Breast epithelium (tissue), 4 donors: ENCODE measurements at places on chromosomes 1 and 21. TPM values are rescaled to one million over a fixed set of nuclear protein-coding genes. Genes with fewer than 3 reads are reported as not detected.

Gene KIAA1614
- total RNA-seq = 4.3 TPM

Gene INTS7
- 6.6 TPM for total RNA-seq

GRCh38 chr1:20763417-20763816, 23.7 kb downstream of the HP1BP3 start:
- DNase-seq = no peak

DNA sequence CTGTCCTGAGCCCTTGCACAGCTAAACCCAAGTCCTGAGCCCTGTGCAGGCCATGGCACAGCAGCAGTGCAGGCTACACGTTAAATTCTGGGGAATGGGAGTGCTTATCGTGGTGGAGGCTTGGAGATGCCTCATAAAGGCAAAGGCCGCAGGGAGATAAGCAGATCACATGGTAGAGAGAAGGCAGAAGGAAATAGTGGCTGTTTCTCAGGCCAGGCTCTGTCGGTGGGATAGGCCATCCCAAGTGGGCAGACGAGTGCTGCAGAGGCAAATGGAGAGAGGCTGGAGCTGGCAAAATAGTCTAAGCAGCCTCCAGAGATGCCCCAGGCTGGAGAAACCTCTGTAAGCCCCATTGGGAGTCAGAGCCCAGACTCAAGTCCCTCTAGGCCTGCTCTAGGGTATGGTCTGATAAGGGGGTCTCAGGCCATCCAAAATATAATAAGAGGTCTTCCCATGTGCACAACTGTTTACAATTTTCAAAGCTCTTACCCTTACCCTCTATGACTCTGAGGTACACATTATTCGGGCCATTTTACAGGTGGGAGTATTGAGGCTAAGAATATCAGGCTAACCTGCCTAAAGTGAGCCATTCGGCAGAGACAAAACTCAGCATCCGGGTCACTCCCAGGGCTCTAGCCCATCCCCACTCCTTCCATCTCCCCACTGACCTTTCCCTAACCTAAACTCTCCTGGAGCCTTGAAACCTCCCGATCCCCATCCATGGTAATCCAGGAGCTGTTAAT, 79.6 kb downstream of the NKAIN1 start:
- no peak for DNase-seq

GRCh38 chr1:248045209-248045608, 1.4 kb upstream of the OR2L3 start:
- no peak for DNase-seq

DNA sequence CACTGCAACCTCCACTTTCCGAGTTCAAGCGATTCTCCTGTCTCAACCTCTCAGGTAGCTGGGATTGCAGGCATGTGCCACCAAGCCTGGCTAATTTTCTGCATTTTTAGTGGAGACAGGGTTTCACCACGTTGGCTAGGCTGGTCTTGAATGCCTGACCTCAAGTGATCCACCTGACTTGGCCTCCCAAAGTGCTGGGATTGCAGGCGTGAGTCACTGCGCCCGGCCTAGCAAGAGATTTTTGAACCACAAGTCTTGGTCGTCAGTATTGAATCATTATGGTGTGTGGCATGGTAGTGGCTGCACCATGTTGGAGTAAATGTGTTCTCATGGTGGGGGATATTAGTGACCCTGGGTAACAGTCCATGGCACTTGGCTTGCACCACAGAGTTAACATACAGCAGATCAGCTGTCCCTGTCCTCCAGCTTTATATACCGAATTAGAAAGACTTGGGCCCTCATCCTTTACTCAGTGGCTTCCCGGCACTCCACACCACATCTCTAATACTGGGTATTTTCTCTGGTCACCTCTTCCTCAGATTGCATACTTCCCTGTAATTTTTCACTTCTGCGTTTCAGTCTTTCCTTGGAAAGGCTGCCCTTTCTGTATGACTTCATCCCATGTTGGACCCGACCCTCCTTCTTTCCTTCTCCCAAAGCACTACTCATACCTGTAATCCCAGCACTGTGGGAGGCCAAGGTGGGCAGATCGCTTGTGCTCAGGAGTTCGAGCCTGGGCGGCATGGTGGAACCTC, 25.1 kb downstream of the AK4 start:
- DNase-seq = no peak

Gene LPAR3
- not detected for total RNA-seq

Gene GUCA2A
- 8.8 TPM for total RNA-seq

DNA sequence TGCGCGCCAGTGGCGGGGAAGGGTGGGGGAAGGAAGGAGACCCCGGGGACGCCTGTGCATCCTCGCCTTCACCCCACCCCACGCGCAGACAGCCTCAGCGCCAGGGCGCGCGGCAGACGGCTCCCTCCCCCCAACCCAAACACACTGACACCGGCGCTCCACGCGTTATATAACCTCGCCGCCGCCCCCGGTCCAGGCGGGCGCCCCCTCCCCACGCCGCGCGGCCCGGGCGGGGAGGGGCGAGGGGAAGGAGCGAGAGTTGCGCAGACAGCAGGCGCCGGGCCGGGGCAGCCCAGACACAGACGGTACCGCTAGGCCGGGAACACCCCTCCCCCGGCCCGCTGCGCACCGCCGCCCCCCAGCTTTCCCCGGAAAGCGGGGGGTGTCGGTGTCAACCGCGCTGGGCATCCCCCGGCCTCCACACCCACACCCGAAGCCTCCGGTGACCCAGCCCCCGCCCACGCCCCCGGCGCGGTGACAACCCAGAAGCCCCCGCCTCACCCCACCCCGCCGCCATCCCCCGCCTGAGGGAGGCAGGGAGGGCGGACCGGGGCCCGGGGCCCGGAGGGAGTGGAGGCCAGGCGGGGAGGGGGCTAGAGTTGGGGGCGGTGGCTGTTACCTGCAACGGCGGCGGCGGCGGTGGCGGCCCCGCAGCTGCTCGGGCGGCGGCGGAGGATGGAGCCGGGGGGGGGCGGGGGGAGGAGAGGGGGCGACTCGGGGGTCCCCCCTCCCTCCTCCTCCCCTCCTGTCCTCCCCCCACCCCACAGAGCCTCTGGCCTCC, 432 bp downstream of the AKT3 start:
- no peak for DNase-seq

- DNase-seq = no peak
Measured at GRCh38 chr21:20789729-20790500, 208.3 kb upstream of the NCAM2 start.

GRCh38 chr1:94096797-94097549, 24.0 kb downstream of the ABCA4 start:
- DNase-seq = no peak

- DNase-seq = peak; percentile 30
Measured at GRCh38 chr1:214216779-214217178, 64.2 kb upstream of the SMYD2 start.

DNA sequence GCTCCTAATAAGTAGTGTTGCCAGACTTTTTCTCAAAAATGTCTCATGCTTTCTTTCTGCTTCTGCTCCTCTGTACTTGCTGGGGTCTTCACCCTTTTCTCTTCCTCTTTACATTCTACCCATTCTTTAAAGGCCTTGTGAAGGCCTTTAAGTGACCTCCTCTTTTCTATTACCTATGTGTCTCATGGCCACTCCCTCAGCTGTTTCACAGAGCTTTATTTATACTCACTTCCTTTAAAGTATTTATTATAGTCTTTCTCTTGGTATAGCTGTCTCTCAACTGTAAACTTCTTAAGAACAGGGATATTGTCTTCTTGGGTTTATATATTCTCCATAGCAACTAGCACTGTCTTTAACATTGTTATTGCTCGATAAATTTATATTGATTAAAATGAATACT, 792 bp downstream of the GOLPH3L start:
- no peak for DNase-seq

DNA sequence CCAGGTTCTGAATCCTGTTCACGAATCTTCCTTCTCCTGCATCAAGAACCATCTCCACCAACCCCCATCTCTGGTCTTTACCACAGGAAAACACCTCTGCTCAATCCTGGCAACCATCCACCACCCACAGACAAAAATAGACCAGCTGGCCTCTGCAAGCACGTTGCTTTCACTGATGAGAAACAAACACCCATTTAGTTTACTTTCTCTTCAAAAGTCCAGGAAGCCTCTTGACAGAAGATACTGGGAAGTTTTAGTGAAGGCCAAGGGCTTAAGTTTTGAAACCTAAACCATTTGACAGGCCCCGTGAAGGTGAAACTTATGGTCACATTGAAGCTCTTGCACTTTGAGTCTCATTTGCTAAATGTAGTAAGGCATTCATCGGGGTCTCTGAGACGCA, 122.6 kb upstream of the PPP2R5A start:
- DNase-seq = peak; percentile 71

- DNase-seq = no peak
Measured at GRCh38 chr1:166905136-166905535, 29.1 kb upstream of the TADA1 start.

Gene TMPRSS15
- total RNA-seq = not detected

DNA sequence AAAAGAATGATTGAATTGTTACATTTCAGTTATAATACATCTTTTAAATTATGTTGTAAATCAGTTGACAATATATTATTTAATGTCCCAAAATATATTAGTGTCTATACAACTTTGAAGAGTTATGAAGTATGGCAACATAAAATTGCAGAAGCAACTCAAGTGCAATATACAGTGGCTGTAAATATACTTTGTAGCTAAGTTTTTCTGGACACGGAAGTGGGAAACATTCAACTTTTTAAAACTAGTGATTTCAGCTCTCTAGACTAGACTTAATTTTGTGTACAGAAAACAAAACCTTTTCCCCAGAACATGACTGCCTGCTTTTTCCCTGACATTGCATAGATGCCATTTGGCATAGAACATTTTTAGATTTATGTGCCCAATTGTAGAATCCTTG, 29.5 kb upstream of the ABCG1 start:
- no peak for DNase-seq

GRCh38 chr1:6098303-6099215, 52.9 kb downstream of the KCNAB2 start:
- no peak for DNase-seq

DNA sequence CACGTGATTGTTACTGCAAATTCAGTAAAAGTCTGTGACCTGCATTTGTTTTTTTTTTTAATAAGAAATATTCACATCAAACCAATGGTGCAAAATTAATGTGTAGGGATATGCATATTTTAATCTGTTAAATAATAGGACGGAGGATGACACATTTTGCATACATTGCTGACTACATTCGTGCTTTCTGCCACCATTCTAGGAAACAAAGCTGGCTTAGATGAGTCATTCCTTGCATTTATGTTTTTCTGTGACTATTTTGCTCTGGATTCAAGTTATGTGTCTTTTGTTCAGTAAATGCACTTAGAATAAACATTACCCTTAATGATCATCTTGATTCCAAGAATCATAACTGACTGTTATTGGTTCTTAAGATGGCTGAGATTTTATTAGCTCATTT, 23.9 kb upstream of the CYYR1 start:
- DNase-seq = no peak

Gene CRYAA
- not detected for total RNA-seq

DNA sequence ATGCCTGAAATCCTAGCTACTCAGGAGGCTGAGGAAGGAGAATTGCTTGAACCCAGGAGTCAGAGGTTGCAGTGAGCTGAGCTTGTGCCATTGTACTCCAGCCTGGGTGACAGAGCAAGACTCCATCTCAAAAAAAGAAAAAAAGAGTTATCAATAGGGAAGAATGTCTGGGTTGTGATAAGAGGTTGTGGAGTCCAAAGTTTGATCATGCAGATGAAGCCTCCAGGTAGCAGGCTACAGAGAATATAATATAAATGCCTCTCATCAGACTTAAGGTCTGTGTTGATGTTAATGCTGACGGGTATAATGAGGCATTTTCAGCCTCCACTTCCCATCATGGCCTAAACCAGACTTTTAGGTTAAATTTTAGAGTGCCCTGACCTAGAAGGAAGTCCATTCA, 24.6 kb downstream of the TLR5 start:
- no peak for DNase-seq

DNA sequence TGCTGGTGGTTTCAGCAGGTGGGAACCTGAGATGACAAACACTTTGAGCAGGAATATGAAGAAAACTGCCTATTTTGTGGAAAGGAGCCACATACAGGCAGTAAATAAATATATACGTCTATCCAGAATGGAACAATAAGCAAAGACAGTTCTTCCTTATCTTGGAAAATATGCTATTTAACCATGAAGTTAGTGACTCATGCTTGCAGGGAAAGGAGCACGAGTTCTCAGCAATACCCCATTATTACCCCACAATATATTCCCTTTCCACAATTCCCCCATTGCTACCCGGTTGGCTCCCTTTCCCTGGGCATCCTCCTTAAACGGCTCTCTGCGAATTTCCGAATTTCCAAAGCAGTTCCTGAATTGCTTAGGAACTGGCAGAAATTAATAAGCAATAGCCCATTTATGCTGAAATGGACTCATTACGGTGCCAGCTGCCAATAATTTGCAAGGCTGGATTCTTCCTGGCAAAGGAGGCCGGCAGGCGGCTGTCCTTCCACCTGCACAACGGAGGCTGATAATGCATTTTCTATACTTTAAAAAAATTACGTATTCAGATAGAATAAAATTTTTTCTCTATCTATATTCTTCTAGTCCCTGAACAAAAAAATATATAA, 65.4 kb downstream of the TIAM1 start:
- no peak for DNase-seq

GRCh38 chr1:91501971-91502671, 1.5 kb downstream of the CDC7 start:
- DNase-seq = no peak

- no peak for DNase-seq
Measured at GRCh38 chr1:210222340-210223006, 10.1 kb upstream of the SERTAD4 start.

GRCh38 chr1:203673550-203674411, 47.1 kb downstream of the ATP2B4 start:
- DNase-seq = no peak

Gene ASAP3
- total RNA-seq = 54.9 TPM

GRCh38 chr1:172997941-172998361, 52.8 kb downstream of the TNFSF18 start:
- no peak for DNase-seq

Gene FLG2
- total RNA-seq = not detected

DNA sequence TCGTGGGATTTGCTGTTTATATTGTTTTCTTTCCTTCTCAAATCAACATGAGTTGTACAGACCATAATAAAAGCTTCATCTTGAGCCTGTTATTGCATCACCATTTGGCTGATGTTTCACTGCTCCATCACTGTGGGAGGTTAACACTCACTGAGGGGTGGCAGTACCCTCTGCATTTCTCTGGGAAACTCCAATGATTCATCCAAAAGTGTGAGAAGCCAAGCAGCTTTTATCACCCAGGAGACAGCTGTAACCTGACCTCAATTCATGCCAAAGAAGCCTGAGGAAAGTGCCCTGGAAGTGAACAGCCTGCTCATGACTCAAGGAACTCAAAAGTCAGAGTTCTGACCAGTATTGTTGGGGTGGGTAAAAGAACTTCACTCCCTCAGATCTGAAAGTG, 84.1 kb downstream of the GPR88 start:
- no peak for DNase-seq
